Stimulated activated naive B cell treated with anti-CD40 and anti-IgM and Interleukin-4, amounts not matched to agents 10 μg/mL and 1 μg/mL and 100 μg/mL, for 72 hours (primary cell): ENCODE measurements at places on chromosomes 2 and 18.

DNA sequence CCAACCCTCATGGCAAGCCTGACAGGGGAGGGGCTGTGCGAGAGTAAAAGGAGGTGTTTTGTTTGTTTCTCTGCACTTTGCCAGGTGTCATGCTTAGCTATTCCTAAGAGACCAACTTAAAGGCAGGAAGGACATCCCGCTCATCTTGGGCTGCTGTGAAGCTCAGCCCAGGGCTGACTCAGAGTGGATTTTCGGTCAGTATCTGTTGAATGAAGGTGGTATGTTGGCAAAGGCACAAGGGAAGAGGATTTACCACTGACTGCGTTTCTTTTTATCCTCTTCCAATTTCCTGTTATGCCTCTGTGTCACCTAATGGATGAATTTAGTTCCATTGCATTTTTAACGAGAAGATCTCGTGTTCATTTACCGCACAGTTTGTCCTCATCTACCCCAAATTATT, 18.9 kb downstream of the TRPM8 start:
- DNase-seq, result no peak
- H3K27ac ChIP-seq, result no peak overlapping the region

GRCh38 chr2:200695601-200696000, 109.8 kb downstream of the AOX1 start:
- DNase-seq, result no peak
- no peaks in the 10 kb centered on the region for H3K27me3 ChIP-seq
- no peak overlapping the region for H3K27ac ChIP-seq

DNA sequence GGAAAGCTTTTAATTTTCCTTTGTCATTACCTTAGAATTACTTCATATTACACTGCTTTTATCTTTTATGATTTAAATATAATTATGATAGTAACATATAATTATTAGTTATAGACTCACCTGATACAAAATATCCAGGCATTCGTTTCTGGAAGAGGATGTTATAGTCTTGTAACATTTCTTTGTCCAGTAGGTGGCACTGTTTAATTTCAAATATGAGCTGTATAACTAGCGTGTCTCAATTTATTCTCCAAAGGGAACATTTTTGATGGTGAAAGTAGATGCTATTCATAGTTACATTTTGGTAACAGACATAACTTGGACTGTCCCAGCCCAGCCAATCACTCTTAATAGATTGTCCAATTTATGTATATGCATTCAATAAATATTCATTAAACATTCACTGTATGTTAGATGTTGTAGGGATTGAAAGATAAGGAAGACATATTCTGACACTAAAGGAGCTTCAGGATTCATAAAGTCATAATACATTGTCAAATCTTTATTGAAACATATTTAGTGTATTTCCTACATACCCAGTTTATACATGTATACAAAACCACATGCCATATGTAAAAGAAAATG, 19.2 kb downstream of the DAW1 start:
- H3K27me3 ChIP-seq, result peaks cover 6% of the 10 kb centered on the region
- H3K4me1 ChIP-seq, result no peaks in the 10 kb centered on the region
- H3K36me3 ChIP-seq, result no peaks in the 10 kb centered on the region
- no peak overlapping the region for H3K4me3 ChIP-seq

DNA sequence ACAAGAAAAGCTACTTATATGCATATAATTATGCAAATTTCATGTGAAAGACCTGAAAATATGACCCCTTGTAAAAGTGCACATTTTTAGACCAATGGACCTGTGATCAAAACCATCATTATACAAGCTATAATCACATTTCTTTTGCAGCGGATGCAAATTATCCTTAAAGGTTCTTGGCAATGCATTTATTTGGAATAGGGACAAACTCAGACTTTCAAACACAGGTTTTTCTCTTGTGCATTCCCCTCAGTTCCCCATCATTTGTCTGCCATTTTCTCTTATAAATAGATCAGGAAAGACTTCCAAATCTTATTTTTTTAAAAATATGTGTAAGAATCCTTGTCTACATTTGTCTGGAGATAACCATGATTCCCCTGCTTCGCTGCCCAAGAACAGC, 954.2 kb upstream of the NRXN1 start:
- no peaks in the 10 kb centered on the region for H3K27me3 ChIP-seq
- H3K4me1 ChIP-seq, result no peaks in the 10 kb centered on the region
- no peaks in the 10 kb centered on the region for H3K36me3 ChIP-seq
- DNase-seq, result no peak
- no peak overlapping the region for H3K27ac ChIP-seq
